ENCODE measurements at places on chromosomes 4 and X.

- no peak for DNase-seq
Measured at GRCh38 chrX:153875391-153876111, 10.4 kb downstream of the L1CAM start.

DNA sequence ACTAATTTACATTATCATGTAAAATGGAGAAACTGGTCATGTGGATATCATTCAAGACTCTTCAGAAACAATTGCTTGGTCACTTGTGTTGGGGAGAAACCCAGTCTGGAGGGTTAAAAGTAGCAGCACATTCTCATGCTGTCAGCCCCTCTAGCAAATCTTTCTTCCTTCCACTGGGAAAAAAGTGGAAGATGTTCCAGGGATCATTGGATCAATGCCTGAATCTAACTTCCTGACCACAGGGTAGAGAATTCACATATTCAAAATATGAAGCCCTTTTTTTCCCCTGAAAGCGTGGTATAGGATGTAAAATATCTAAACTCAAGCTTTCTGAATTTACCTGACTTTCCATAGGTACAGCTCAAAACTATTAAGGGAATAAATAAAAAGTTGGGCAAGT lies 98.0 kb downstream of the CXCL13 start:
- DNase-seq = no peak

DNA sequence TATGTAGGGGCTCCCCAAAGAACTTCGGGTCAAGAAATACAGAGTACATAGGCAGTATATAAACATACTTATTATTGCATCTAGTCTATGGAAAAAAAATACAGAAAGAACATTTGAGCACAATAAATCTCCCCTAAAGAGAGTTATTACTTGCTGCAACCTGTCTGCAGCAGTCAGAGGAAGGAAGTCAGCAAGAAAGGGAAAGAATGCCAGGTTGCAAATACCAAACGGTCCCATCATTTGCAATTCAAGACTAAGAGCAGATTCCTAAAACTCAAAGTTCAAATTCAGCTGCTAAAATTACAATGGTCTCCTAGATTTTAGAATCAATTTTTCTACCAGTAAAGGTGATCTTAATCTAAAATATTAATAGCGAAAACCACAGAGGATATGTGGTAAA lies 236.2 kb upstream of the NUDT6 start:
- DNase-seq = no peak

- DNase-seq = no peak
Measured at GRCh38 chr4:158609116-158609515, 62.6 kb downstream of the C4orf46 start.

DNA sequence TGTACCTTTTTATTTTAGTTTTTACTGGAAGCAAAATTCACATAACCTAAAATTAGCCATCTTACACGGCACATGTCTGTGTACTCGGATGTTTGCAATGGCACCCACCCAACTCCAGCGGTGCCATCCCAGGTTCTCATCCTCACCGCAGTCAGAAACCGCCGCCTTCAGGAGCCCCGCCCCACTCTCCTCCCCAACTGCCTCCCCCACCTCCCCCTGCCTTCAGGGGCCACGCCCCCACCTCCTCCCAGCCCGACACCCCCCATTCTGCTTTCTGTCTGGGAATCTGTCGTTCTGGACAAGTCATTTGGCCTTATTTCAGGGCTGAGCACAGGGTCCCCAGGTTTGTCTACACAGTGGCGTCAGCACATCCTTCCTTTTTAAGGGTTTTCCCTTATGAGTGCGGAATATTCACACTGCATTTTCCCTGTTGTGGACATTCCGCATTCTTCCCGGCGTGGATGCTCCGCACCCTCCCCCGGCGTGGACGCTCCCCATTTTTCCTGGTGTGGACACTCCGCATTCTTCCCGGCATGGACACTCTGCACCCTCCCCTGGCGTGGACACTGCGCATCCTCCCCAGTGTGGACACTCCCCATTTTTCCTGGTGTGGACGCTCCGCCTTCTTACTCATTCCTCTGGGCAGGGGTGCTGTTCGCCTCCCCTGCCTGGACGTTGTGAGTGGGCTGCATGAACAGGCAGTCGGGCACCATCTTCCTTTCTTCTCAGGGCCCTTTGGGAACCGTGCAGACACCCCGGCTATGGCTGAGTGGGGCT lies 135.4 kb upstream of the NKX1-1 start:
- no peak for DNase-seq

DNA sequence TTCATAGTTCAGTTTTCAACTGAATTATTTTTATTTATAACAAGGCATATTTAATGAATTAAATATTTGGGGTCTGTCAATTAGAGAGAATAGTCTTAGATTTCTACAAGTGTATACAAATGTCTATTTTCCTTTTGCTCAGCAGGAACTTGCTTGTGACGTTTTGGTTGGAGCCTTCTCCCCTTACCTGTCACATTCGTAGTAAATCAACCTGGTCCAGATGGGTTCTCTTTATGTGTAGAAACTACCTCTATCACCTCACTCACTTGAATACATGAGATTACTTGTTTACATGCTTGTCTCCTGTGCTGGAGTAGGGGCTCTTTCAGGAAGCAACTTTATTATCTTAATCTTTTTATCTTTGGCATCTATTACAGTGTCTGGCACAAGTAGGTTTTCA lies 938.3 kb upstream of the IGFBP7 start:
- no peak for DNase-seq

GRCh38 chrX:22135171-22135711 lies 103.1 kb downstream of the PHEX start:
- no peak for DNase-seq

GRCh38 chr4:68765876-68766275 lies 49.9 kb upstream of the UGT2B10 start:
- no peak for DNase-seq

DNA sequence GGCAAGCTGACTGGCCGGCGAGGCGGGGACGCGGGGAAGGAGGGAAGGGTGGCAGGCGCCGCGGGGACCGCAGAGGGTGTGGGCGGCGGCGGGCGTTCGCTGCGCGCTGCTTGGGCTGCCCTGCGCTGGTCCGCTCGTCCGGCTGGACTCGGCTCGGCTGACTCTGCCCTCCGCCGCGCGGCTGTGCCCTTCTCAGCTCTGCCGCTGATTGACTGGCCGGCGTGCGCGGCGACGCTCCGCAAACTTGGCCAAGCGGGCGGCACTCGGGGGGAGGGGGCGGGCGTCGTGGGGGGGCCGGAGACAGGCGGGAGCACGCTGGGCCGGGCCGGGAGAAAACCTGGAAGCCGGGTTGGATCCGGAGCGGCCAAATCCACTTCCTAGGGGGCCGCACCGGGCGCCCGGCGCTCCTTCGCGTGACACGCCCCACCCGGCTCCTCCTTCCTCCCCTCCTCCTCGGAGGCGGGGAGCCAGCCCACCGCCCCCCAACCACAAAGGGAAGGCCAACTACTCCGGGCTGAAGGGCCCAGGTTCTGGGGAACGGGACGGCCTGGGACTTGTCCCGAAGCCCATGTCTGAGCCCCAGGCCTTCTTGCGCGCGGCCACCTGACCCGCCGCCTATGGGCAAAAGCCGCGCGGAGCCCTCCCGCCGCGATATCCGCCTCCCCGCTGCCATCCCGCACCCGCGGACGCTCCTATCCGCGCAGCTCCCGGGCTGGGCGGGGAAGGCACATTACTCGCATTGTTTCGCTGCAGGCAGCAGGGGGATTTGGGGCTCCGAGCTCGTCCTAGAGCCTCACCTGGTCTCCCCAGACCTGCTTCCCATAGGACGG lies at the start of gene GPC4:
TSS of gene GPC4 (minus strand) at position 214 of the 830 bp plus-strand sequence. CDS start 524 bp downstream, outside the sequence.
- no peak for DNase-seq

DNA sequence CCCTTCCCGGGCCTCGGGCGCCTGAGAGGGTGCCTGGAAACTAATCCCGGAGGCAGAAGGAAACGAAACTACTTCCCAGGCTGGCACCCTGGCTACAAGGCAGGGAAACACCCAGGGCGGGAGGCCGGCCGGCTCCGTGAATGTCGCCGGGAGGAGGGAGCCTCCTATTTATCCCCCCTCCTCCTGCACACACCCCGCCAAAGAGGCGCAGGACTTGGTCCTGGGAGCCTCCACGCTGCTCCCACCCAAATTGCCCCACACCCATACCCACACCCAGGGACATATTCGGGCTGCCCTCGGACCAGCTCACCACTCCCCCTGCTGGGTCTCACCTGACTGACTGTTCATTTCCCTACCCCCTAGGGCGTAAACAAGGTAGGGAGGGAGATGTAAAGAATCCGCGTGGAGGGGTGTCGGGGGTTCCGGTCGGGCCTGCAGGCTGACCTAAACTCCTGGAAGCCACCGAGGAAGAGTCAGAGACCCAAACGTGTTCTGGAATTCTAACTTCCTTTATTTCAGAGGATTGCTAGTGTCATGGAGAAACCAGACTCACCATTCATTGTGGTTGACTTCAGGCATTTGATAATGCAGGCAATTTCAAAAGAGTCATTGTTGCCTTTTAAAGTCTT lies at the start of gene BTC:
TSS of gene BTC (minus strand) at position 142 of the 629 bp plus-strand sequence. CDS start 198 bp downstream, outside the sequence.
- DNase-seq = no peak

DNA sequence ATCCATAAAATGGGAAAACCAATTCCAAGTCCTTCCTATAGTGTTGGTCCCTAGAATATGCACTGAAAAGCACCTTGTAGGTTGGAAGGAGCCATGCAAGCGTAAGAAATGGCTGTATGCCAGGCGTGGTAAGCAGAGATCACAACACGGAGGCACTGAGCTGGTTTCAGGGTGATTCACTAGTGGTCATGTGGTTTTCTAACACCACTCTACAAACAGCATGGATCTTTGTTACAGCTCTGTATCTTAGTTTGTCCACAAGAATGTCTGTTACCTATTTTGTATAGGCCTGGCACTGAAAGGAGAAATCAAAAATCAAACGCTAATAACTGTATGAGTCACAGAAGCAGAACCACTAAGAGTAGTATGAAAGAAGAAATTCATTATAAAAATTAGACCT lies 71.9 kb downstream of the MAGEB17 start:
- DNase-seq = no peak

- no peak for DNase-seq
Measured at GRCh38 chrX:122546269-122546668, 637.8 kb upstream of the GRIA3 start.

GRCh38 chrX:65596270-65597034 lies 61.9 kb upstream of the LAS1L start:
- DNase-seq = no peak

DNA sequence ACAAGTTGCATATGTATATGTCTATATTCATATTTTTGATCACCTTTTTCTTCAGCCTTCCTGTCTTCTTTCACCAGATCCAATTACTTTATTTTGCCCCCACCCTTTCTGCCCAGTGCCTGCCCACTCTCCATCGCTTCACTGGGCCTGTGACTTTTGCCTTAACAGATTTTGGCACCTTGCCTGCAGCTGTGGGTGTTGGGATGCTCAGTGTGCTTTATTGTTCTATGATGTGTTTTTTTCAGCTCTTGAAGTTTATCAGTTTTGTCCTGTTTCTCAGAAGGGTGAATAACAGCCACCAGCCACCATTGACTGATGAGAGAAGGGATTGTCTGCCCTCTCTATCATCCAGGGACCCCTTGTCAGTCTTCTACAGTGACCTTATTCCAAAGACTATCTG lies 77.2 kb upstream of the GALNT7 start:
- no peak for DNase-seq

GRCh38 chr4:19399001-19399400 lies 852.7 kb upstream of the SLIT2 start:
- no peak for DNase-seq

DNA sequence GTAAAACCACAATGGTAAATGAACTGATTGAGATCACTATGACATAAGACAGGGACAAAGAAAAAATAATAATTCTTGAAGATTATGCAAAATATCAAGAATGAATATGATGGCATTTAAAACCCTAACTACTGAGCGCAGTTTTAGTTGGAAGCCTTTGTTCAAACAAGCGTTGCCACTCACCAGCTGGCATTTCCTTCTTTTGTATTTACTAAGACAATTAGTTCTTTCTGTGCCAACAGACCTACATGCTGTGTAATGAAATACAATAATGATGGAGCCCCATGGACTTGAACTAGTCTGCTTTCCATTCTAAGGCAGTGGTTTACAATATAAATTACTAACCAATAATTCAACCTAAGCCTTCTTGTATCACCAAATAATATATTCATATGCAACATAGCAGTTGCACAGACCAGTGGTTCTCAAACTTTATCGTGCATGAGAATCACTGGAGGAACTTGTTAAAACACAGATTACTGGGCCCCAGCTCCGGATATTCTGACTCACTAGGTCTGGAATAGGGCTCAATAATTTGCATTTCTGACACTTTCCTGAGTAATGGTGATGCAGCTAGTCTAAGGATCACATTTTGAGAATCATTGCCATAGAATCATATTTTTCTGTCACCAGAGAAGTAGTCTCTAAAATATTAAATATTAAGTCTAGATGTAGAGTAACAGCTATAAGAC lies 196.4 kb upstream of the MAGEB18 start:
- no peak for DNase-seq

GRCh38 chrX:24760363-24761000 lies 66.8 kb downstream of the POLA1 start:
- DNase-seq = no peak

GRCh38 chrX:129037389-129037788 lies 485.9 kb downstream of the SMARCA1 start:
- DNase-seq = no peak

- DNase-seq = no peak
Measured at GRCh38 chr4:76545226-76545884, 110.3 kb downstream of the SHROOM3 start.

GRCh38 chrX:30863974-30864373 lies 25.1 kb downstream of the TAB3 start:
- DNase-seq = no peak

- no peak for DNase-seq
Measured at GRCh38 chrX:63735882-63736281, 49.1 kb downstream of the ARHGEF9 start.

GRCh38 chr4:15361529-15361928 lies 66.3 kb upstream of the C1QTNF7 start:
- DNase-seq = no peak

DNA sequence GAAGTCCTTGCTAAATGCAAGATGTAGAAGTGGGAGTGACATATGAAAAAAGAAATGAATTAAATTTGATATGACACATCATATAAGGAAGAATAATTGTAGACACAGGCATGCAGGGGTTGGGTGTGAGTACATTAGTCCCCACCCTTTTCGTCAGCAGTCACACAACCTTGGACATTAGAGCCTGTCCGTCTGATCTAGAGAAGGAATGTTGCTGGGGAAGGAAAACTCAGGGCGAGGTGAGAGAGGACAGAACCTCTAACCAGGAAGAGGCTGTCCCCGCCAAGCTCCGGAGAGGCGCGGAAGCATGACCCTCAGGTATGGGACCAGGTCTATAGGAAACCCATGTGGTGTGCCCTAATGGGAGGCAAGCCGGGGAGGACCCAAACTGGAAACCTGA lies 102.1 kb downstream of the RELL1 start:
- no peak for DNase-seq

- DNase-seq = no peak
Measured at GRCh38 chr4:16843831-16844508, 54.5 kb downstream of the LDB2 start.

GRCh38 chr4:136803433-136803832 lies 728.9 kb downstream of the PCDH18 start:
- no peak for DNase-seq

DNA sequence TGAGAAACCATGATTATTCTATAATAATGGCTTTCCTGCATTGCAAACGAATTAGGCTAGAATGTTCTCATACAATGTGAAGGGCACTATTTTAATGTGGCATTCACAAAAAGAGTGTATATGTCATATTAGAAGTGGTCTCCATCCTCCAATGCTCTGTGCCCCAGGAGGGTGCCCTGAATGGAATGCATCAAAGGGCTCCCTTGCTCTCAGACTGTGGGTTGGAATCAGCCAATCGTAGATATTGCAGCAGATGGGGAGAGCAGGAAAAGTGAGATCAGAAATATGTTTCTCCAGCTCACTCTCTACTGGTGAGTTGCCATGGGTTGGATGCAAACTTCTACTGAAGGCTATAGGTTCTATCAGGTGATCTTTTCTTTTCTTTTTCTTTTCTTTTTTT lies 11.9 kb upstream of the NSUN7 start:
- no peak for DNase-seq

- no peak for DNase-seq
Measured at GRCh38 chrX:117765211-117765610, 351.4 kb downstream of the KLHL13 start.
